ENCODE measurements at places on chromosomes 2 and 18.
A peak's percentile ranks its signal among the peaks of the same experiment; 100 is the strongest.

- DNase-seq = no peak
Measured at GRCh38 chr18:50340078-50340477, 34.8 kb upstream of the SKA1 start.

- DNase-seq = no peak
Measured at GRCh38 chr2:132009874-132010521, 151.8 kb downstream of the ANKRD30BL start.

GRCh38 chr2:96265840-96266679 lies at the start of the genes CIAO1 and TMEM127:
Gene CIAO1 (plus strand): TSS chr2:96266225. CDS start chr2:96266351, 126 bp downstream.
Gene TMEM127 (minus strand): TSS chr2:96265997. CDS start chr2:96265381, 616 bp downstream.
- peak; percentile 100 for DNase-seq

DNA sequence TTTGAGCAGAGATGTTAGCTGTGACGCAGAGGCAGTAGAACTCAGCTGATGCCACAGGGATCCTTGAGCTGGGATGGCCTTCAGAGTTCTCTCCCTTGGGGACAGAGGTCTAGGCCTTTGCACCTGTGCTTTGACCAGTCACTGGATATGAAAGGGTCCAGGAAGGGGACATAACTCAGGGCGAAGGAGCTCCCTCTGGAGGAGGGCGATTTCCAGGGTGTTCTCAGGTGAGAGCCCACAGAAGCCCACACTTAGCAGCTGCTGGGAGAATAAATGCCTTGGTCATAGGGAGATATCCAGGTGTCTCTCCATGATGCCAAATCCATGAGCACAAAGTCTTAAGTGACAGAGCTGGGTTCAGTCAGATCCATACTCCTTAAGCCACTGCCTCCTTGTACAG lies 369.2 kb downstream of the NYAP2 start:
- DNase-seq = no peak

- peak; percentile 81 for DNase-seq
Measured at GRCh38 chr2:236171181-236171679, 3.0 kb upstream of the GBX2 start.

DNA sequence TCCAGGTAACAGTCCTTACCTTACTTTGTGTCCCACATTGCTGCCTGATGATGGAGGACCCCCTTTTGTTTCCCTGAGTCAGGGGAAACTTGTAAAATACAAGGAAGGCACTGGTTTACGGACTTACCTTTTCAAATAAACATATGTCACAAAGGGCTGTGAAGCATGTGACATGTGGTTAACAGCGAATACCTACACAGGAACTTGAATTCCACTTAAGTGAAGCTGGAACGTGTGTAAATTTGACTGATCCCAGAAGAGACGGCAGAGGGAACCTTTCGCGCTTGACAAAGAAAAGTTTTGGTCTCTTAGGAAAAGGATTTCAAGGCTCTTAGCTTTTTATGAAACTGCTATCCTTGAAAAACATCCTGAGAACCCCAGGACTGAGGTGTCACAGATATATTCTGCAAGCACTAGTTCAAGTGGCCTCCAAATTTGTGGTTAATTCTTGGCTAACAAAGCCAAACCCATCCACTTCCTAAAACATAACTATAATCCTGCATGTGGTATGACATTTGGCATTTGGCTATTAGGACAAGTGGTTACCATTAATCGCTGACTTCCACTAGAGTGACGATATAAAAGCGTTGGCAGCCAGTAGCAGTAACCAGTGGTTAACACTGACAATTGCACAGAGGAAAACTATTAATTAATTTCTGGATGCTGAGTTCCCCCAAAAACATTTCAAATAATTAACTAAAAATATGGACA lies 55.6 kb downstream of the ITGB6 start:
- DNase-seq = no peak

DNA sequence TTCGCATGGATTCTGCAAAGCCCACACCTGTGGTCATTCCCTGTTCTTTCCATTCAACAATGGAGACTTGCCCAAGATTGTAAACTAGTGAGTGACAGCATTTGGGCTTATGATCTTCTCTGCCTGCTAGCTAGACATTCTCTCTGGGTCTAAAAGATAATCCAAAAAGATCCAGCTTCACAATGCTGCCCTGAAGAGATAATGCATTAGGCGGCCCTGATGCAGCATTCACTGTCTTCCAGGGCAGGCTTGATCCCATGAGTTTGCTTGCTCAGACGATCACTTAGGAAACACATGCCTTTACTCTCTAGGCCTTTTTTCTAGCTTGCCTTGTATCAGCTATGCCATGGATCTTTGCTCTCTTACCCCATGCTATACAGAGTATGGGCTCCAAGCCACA lies 196.1 kb downstream of the SETBP1 start:
- no peak for DNase-seq

DNA sequence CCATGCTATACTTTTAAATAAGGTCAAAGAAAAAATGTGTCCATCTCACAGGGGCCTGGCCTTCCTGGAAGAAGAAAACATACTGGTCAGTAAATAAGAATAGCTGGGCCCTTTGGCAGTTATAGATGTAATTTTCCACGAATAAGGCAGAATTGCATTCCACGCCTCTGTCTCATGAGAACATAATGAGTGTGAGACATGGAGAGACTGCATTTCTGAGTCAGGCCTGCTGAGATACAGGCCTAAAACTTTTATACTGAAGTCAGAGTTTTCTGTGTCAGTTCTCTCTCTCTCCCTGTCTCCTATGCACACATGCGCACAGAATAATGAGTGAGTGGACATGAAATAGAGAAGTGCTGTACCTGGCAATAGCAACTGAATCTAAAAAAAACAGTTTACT lies 20.4 kb upstream of the IL1R1 start:
- no peak for DNase-seq

- DNase-seq = no peak
Measured at GRCh38 chr2:219492575-219492974, 6.1 kb upstream of the GMPPA start.

- DNase-seq = peak; percentile 88
Measured at GRCh38 chr2:109448946-109449788, 164.6 kb downstream of the SEPTIN10 start.

GRCh38 chr2:101116841-101117552 lies 34.2 kb downstream of the TBC1D8 start:
- no peak for DNase-seq

DNA sequence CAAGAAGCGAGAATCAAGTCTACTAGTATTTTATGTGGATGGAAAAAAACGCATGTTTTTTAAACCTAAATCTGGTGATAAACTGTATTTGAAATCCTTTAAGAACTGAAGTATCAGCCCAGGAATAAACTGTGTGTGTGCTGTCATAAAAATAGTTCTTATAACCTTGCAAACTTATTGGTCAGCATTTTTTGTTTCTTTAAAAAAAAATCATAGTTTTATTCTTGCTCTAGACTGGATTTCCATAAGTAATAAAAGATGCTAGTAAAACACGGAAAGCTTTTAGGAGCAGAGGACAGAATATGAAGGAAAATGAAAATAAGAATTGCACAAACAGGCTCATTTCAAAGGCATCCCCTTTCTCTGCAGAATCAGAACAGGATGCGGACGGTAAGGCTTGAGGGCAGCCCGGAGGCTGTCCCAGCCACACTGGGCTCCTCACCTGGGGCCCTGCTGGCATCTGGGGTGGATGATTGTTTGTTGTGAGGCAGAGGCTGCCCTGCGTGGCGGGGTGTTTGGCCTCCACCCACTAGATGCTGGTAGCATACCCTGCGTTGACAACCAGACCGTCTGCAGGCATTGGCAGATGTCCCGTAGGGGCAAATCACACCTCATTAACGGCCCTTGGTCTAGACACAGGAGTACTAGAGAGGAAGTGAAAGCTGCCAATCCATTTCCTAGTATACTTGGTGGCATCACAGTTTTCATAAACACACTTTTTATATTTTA lies 52.5 kb downstream of the MBP start:
- no peak for DNase-seq

DNA sequence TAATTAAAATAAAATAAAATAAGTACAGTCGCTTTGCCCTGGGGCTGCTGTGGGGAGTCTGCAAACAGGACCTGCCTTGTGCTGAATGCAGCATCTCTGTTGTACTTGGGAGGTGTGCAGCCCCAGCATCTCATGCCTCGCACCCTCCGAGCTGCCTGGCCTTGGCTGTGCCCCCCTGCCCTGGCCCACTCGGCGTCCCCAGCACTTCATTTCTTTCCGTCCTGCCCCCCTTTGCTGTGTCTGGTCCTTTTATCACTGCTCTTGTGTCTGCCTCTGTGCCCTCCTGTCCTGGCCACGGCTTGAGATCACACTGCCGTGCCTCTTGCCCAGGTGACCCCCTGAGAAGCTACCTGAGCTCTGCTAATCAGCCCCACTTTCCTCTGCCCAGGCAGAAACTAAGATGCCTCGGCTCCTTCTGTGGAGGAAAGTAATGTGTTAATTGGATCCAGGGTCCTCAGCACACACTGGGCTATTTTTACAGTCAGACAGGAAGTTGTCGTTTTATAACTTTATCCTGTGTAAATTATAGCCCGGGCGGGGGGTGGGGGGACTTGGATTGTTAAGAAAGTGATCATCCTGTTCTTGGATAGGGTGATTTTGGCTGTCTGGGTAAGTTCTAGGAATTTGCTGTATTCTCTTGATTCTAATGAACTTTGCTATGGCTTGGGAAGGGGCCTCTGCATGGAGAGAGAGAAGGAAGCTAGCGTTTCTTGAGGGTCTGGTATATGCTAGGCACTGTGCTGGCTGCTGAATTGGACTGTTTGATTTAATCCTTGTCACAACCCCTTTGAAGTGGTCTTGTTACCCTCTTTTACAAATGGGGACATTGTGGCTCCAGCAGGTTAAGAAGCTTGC lies 69.4 kb downstream of the AGAP1 start:
- DNase-seq = no peak

GRCh38 chr18:31302991-31303390 lies 15.0 kb upstream of the DSG1 start:
- DNase-seq = no peak

GRCh38 chr18:27404855-27405254 lies 219.7 kb upstream of the CHST9 start:
- no peak for DNase-seq

- DNase-seq = no peak
Measured at GRCh38 chr2:226333388-226333787, 466.2 kb downstream of the IRS1 start.

GRCh38 chr18:76805221-76805620 lies 17.1 kb upstream of the ZNF236 start:
- peak; percentile 53 for DNase-seq

DNA sequence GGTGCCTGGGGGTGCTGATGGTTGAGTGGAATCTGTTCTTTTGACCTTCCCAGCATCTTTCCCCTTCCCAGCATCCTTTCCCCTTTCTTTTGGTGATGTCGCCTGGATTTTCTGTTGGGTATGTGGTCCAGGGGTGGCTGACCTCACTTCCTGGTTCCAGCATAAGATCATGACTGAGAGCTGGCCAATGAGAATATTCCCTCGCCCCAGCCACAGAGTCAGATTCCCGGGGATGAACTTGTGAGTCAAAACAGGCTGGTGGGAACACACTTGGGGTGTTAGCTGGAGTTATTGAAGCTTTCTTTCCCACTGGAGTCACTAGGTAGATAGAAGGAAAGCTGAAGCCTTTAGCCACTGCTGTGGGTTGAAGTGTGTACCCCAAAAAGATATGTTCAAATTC lies 28.0 kb upstream of the FOSL2 start:
- no peak for DNase-seq

- DNase-seq = peak; percentile 73
Measured at GRCh38 chr2:864501-865106, 86.0 kb upstream of the SNTG2 start.

DNA sequence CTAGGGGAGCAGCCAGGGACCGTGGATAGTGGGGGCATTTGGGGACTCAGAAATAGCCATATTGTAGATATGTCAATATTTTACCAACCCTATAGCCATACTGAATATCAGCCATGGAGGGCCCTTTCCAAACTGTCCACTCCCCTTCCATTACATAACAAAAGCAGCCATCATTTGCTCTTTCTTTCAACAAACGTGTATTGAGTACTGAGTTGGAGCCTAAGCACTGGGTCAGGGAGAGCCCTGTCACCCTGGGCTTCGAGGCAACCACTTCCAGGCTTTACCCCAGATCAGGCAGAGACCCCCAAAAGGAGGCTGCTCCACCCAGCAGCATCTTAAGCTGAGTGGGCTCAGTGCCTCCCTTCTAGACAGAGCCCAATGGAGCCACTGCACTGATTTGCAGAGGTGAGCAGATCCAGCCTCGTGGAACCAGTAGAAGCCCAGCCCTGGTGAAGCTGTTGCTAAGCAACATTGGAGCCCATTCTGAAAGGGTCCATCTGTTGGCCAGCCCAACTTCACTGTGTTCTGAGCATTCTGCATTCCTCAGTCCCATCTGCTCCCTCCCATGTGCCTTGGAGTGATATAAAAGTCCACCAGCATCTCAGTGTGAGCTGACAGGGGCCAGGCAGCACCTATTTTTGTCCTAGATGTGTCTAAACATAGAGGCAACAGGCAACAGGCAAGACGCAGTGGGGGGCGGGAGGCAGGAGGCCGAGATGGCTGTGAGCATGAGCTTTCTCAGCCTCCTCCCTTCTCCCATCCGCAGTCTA lies 112.1 kb downstream of the PLB1 start:
- no peak for DNase-seq

- DNase-seq = no peak
Measured at GRCh38 chr2:118183381-118183780, 95.1 kb downstream of the INSIG2 start.

DNA sequence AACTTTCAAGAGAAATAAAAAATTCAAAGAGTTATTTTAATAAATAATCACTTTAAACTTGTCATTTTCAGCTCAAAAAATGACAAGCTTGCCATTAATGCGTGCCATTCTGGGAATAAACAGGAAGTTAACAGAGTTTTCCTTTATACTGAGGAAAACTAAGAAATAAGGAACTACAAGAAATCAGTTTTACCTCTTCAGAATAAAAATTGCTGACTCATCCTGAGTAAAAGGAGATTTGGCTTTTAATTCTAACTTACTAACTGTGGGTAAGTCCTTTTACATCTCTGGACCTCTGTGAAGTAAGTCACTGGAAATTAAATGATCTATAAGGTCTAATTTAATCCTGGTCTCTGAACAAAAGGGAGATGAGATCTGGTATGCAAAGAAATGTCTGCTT lies 16.1 kb downstream of the CEBPZ start:
- no peak for DNase-seq

GRCh38 chr18:48418539-48419276 lies 9.5 kb upstream of the ZBTB7C start:
- DNase-seq = no peak

DNA sequence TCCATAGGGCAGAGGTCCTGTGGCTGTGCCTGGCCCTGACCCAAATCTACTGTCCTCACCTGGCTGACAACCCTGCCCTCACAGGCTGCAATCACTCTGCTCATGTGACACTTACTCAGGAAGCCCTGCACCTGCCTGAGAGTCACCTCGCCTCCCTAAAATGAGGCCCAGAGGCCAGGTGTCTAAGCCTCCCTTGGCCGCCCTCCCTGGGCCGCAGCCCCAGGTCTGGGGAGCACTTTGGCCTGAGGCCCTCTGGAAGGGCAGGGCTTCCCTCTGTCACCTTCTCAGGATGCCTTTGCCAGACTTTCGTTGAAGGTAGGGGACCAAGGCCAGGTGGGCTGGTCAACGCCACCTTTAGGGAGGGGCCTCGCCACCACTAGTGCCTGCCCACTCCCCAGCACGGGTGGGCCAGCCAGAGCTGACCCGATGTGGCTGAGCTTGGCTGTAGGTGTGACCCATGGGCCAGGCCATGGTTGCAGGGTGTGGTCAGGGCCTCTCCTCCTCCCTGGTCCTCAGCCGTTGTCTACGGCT lies 6.1 kb upstream of the GPC1 start:
- peak; percentile 76 for DNase-seq

Data from mesenteric fat pad (tissue), 1 donor.